ENCODE measurements at places on chromosomes 3 and 15. TPM values are rescaled to one million over a fixed set of nuclear protein-coding genes. Genes with fewer than 3 reads are reported as not detected.
A peak's percentile ranks its signal among the peaks of the same experiment; 100 is the strongest.

The HAPLN3 gene
- total RNA-seq, result 6.1 TPM

The GOLGA8T gene
- total RNA-seq, result not detected

The RSL24D1 gene
- total RNA-seq, result 88.9 TPM

The ZNF35 gene
- 13.6 TPM for total RNA-seq

The TRH gene
- 0.62 TPM for total RNA-seq

The ZPLD1 gene
- total RNA-seq, result not detected

DNA sequence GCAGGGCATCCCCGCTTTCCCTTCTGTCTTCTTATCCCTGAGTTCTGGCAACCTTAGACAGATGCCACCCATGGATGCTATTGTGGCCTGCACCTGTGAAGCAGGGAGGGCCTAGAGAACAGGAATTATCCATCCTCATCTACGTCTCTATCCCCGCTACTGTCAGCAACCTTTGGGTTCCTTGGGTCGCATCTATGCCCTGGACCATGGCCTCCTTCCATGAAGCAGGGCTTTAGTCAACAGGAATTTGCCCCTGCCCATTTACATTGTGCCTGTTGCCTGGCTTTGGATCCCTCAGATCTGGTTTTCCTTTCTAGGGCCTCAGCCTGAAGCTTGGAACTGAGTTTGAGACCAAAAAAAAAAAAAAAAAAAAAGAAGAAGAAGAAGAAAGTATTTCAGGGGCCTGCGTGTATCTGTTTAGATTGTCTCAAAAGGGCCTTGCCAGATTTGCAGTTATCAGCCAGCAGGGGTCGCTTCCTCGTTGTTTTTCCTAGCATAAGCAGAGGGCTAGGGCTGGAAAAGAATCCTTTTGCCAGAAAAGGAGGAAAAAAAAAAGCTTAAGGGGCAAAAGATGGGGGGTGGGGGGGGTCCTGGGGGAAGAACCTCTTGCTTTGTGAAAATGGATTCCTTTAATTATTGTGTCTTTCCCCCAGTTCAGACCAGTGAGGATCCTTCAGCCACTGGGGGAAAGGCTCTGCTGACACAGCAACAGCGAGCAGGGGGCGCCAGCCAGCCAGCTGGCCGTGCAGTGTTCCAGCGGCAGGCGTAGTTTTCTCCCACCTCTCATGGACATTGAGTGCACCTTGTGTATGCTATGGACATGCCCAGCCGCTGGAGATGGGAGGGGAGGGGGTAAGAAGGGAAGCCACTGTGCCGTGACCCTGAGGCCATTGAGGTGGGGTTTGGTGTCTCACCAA, 65.7 kb upstream of the ALDH1L1 start:
- DNase-seq, result peak; percentile 83

DNA sequence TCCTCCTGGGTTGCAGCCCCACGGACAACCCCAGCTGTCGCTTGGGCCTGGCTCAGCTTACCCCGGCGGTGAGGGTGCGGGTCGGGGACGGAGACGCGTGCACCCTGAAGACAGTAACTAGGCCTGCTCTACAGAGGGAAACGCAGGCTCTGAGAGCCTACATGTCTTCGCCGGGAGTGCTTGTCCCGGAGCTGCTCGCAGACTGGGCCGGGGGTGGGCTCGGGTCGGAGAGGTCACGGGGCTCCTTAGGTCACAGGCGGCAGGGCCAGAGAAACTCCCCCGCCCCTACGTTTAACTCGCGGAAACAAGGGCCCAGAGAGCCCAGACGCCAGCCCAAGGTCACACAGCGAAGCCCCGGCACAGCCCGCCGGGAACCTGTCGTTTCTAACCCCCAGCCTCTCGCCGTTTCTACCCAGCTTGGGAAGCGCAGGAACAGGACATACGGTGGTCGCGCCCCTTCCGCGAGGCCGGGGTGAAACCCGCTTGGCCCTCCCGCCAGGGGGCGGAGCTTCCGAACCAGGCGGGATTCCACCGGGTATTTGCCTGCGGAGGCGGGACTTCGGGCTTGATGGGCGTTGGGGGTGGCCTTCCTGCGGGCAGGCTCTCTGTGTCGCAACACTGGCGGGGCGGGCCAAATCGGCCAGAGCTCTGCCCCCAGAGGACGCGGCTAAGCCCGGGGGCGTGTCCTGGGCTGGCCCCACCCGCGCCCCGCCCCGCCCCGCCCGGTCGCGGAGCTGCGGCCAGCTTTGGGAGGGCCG, at the start of gene HDAC11:
TSS of gene HDAC11 (plus strand) at position 725 of the 758 bp plus-strand sequence. CDS start 42 bp downstream, outside the sequence.
- DNase-seq, result peak; percentile 99

GRCh38 chr15:33701304-33701696, 267.0 kb upstream of the CHRM5 start:
- DNase-seq, result no peak

DNA sequence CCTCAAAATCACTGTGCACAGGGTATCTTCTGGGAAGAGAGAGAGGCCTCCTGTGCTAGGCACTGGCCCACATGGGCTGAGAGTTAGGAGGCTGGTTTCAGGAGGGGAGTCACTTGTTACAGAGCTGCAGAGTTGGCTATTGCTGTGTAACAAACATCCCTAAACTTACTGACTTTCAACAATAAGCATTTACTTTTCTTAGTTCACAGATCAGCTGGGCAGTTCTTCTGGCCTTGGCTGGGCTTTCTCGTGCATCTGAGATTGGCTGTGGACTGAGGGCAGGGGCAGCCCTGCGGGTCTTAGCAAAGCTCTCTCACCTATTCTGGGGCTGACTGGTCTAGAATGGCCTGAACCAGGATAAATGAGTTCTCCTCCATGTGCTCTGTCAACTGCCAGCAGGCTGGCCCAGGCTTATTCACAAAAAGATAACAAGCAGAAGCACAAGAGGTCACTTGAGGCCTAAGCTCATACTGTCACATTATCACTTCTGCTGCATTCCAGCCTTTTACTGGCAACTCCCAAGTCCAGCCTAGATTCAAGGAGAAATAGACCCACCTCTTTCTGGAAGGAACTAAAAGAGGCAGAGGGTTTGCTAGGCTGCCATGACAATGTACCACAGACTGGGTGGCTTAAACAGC, 17.2 kb upstream of the RBSN start:
- DNase-seq, result no peak

- no peak for DNase-seq
Measured at GRCh38 chr15:48646331-48646730, 822 bp upstream of the FBN1 start.

DNA sequence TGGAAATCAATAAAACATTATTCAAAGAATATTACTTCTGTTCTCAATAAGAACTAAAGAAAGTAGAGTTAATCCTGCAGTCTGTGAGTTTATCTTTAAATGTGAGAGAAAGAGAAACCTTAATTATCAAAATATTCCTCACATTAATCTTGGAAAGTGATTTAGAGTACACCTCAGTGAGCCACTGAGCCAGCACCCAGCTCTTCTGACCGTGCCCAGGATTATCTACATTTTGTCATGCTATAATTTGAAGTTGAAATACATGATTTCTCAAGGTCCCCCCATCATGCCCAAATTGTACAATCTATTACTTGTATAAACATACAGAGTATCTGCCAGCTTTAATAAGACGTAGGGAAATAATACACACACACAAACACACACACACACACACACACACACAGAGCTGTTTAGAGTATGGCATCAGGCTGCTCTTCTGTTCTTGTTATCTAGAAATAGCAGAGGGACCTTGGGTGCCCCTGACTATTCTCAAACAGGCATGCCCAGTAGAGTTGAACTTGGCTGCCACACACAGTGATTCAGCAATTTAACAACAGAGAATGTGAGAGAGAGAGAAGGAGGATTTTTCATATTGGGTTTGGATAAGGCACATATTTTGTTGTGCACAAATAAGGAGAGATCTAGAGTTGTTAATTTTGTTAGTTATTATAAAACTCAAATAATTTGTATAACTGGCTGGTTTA, 74.4 kb downstream of the P2RY1 start:
- DNase-seq, result no peak

- no peak for DNase-seq
Measured at GRCh38 chr3:142962520-142963233, 797 bp downstream of the PAQR9 start.

- no peak for DNase-seq
Measured at GRCh38 chr15:57355259-57355658, 21.0 kb upstream of the CGNL1 start.

- no peak for DNase-seq
Measured at GRCh38 chr3:187813198-187813597, 67.9 kb upstream of the BCL6 start.

GRCh38 chr3:13477943-13478342, 2.2 kb upstream of the HDAC11 start:
- peak; percentile 66 for DNase-seq

DNA sequence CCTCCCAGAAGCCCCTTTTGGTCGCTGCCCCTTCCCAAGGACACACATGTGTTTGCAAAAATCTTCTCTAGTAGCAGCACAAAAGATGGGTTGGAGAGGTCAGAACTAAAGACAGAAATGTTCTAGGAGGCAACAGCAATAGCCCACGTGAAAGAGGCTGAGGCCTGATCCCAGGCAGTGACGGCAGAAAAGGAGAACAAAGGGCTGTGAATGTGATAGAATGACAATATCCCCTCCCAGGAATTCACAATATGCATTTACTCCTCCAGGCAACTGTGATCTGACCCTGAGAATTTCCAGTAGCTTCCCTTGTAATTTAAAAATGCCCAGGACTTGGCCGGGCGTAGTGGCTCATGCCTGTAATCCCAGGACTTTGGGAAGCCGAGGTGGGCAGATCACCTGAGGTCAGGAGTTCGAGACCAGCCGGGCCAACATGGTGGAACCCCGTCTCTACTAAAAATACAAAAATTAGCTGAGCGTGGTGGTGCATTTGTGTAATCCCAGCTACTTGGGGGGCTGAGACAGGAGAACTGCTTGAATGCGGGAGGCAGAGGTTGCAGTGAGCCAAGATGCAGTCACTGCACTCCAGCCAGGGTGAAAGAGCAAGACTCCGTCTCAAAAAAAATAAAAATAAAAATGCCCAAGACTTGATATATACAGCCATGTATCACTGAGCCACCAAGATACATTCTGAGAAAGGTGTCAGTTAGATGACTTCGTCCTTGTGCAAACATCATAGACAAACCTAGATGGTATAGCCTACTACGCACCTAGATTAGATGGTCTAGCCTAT, 43.6 kb upstream of the PIAS1 start:
- DNase-seq, result no peak

- DNase-seq, result no peak
Measured at GRCh38 chr3:110381992-110382391, 689.6 kb upstream of the NECTIN3 start.

DNA sequence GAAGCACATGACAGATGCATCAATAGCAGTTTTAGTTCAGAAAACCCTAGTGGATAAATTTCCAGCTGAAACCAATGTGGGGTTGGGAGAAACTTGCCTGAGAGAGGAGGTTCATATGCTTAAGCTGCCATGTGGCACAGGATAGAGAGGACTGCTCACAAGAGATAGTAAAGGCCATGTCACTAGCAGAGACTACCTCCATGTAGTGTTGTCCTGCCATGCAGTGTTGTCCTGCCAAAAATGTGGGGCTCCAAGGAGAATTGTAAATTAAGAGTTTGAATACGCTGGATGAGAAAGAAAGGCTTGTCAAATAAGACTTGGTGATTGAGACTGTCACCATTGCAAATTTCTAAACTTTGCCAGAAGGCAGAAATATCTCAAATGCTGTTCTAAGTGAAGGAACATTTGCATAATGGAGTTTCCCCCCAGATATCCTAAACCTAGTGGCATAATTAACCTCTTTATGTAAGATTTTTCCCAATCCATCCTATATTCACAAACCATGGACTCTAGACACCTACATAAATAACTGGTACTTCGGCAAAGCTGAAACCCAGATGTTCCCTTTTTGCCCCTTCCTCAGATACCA, 938.3 kb upstream of the ALCAM start:
- no peak for DNase-seq

Measured in tongue (tissue), 3 donors.